ENCODE measurements at places on chromosomes 7 and 10.

DNA sequence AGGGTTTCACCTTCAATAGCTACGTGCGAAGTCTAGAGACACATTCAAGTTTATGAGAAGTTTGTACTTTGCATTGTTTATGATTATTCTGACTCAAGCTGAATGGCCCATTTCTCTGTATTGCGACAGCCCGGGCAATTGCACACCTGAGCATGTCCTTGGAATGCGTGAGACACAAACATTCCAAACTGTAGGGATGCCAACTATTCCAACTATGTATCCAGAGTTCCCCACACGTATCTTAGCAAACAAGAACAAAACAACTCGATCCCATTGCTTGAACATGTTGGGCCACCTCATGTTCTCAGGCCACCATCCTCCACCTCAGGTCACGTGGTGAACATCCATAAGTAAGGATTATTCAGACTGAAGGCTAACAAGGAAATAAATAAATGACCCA, 51.4 kb upstream of the EGFR start:
- no peak for DNase-seq

- DNase-seq, result no peak
Observed at GRCh38 chr7:24972166-24972477, 7.9 kb downstream of the OSBPL3 start.

DNA sequence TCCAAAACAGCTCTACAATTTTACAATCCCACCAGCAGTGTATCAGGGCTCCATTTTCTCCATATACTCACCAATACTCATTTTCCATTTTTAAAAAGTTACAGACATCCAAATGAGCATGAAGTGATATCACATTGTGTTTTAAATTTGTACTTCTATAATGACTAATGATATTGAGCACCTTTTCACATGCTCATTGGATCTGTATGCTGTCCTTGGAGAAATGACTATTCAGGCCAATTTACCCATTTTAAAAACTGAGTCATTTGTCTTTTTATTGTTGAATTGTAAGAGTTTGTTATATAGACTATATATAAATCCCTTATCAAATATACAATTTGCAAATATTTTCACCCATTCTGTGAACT, 162.0 kb downstream of the MAGI2 start:
- DNase-seq, result no peak

GRCh38 chr7:33998476-33998875, 93.1 kb downstream of the BMPER start:
- DNase-seq, result no peak

DNA sequence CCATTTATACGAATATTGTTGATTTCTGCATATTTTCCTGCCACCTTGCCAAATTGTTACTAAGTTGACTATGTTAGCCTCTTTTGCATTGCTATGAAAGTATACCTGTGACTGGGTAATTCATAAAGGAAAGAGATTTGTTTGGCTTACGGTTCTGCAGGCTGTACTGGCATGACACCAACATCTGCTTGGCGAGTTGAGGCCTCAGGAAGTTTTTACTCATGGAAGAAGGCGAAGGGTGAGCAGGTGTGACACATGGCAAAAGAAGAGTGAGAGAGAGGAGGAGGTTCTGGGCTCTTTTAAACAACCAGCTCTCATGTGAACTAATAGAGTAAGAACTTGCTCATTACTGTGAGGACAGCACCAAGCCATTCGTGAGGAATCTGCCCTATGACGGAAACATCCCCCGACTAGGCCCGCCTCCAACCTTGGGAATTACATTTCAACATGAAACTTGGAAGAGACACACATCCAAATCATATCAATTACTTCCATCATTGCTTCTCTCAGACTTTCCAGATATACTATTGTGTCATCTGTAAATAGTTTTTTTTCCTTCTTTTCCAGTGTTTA, 8.4 kb downstream of the RALA start:
- DNase-seq, result no peak

- DNase-seq, result no peak
Observed at GRCh38 chr7:18590241-18590640, 94.7 kb downstream of the HDAC9 start.

DNA sequence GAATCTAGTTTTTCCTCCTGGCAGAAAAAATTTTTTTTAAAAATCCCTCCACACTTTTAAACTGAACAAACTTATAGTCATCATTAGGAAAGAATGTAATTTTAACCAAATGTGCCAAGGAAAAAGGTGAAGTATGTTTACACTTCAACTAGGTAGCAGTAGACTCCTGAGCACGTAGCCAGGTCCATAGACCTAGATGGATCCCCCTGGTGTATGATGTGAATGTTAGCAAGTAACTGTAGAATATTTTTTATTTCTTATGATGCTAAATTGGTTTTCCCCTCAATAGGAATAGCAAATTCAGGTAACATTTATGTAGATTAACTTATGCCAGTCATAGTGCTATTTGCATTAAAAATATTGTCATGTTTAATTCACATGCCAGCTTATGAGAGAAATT, 19.6 kb downstream of the CABCOCO1 start:
- DNase-seq, result no peak

DNA sequence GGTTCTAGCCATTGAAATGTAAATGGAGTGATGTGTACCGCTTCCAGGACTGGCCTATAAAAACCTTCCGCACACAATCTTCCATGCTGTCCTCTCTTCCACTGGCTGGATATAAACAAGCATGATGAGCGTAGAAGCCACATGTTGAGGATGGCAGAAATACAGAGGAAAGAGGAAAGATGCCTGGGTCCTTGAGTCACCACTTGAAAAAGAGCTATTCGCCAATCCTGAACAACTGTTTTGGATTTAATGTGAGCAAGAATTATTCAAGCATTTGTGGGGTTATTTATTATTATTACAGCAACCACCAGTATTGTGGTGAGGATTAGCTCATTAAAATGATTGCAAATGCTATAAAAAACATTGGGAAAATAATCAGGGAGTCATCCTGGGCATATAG, 45.8 kb upstream of the PLXNA4 start:
- DNase-seq, result no peak

GRCh38 chr10:114547514-114547913, 110.6 kb downstream of the ABLIM1 start:
- peak; percentile 23 for DNase-seq

- DNase-seq, result peak; percentile 22
Observed at GRCh38 chr10:48598936-48599829, 5.7 kb downstream of the ARHGAP22 start.

DNA sequence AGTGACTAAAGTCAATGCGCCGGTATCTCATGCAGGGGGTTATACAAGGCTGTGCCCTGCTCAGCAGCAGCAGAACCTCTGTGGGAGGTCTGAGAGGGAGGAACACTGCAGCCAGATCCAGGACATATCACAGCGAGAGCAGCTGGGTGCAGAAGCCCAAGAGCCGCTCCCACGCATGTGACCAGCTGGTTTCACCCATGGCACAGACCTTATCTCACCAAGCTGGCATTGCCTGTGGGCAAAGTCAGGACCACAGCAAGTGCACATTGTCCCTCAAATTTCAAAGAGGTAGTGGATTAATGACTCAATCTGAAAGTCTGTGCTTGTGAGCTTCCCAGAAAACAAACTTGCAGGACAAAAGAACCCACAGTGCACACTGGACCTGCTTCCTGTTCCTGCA, 31.6 kb upstream of the AKR1C1 start:
- no peak for DNase-seq
